Heart left ventricle (tissue), 16 donors: ENCODE measurements at places on chromosomes 7 and 10. TPM values are rescaled to one million over a fixed set of nuclear protein-coding genes. Genes with fewer than 3 reads are reported as not detected.

FZD8 gene
- polyA plus RNA-seq: 8.0 TPM

CALY gene
- not detected for polyA plus RNA-seq

MINDY3 gene
- polyA plus RNA-seq: 8.1 TPM

VWDE gene
- polyA plus RNA-seq: not detected

INMT gene
- polyA plus RNA-seq: 15.7 TPM

FFAR4 gene
- polyA plus RNA-seq: 0.11 TPM

ATOH7 gene
- not detected for polyA plus RNA-seq

GHRHR gene
- polyA plus RNA-seq: not detected

C10orf53 gene
- not detected for polyA plus RNA-seq

NRG3 gene
- 0.11 TPM for polyA plus RNA-seq

WNT2 gene
- 0.28 TPM for polyA plus RNA-seq

CLDN3 gene
- 0.10 TPM for polyA plus RNA-seq

ATP6V0E2 gene
- polyA plus RNA-seq: 80.9 TPM

AP4M1 gene
- polyA plus RNA-seq: 10.9 TPM

SH3PXD2A gene
- polyA plus RNA-seq: 16.6 TPM

PLEKHS1 gene
- polyA plus RNA-seq: not detected

CYP2C8 gene
- 0.11 TPM for polyA plus RNA-seq

RNF148 gene
- 0.19 TPM for polyA plus RNA-seq
